Tibial nerve (tissue), 4 donors: ENCODE measurements at places on chromosomes 2 and 18. TPM values are rescaled to one million over a fixed set of nuclear protein-coding genes. Genes with fewer than 3 reads are reported as not detected.

GRCh38 chr2:216151313-216152025 lies 42.3 kb downstream of the XRCC5 start:
- DNase-seq, result no peak

DNA sequence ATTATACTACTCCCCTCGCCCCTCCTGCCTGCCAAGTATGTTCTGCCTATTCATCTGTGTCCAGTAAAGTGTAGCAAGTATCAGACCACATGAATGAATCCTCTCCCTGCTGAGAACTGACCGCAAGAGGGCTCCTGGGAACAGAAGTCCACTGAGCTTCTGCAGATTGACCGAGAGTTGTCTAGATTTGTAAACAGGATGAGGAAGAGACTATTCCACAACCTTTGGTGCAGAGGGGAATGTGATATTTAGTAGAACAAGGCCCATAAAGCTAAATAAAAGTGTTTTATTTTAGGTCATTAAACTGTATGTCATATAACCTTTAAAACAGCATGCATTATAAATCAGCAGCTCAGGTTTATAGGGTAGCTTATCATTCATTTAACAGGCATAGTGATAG lies 377.0 kb downstream of the DCC start:
- DNase-seq, result no peak

CLEC4F gene
- total RNA-seq, result not detected

DNA sequence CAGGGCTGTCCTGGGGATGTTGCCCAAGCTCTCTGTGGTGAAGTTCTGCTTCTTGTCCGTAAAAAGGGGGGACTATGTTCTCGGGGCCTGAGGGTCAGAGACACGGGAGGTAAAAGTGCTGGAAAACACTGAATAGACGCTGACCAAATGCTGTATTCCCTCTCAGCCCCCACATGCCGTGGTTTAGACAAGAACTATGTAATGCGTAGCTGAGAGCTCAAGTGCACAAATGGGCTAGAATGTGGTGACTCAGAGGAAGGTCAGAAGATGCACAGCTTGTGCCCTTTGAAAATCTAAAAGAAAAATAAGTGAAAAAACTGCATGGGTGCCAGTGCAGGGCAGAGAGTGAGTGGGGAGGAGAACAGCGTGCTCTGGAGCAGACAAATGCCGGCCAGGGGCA lies 80.3 kb upstream of the MAP4K4 start:
- DNase-seq, result no peak

- no peak for DNase-seq
Observed at GRCh38 chr2:148944536-148944935, 69.5 kb downstream of the KIF5C start.

- no peak for DNase-seq
Observed at GRCh38 chr2:85156153-85156552, 23.0 kb downstream of the TCF7L1 start.

KIAA2012 gene
- total RNA-seq, result not detected

GRCh38 chr2:73894877-73895276 lies 2.1 kb downstream of the ACTG2 start:
- no peak for DNase-seq

- DNase-seq, result no peak
Observed at GRCh38 chr2:94872676-94873361, 1.6 kb downstream of the TEKT4 start.

DNA sequence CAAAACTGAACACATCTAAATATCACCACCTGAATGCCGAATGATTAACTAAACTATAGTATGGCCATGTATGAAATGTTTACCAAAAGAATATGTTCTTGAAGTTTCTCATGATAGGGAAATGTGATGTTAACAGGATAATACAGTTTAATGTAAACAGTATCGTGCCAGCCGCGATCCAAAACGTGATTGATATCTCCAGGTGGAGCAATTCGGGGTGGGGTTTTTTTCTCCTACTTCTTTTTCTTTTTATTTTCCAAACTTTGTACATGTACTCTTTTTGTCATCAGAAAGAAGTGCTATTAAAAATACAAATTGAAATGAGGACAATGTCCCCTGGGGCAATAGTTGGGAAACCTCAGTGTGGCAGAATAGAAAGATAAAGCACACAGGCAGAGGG lies 4.0 kb upstream of the BIN1 start:
- DNase-seq, result no peak

TEX44 gene
- not detected for total RNA-seq

- DNase-seq, result no peak
Observed at GRCh38 chr2:102264952-102265351, 46.4 kb upstream of the IL1RL1 start.

- DNase-seq, result no peak
Observed at GRCh38 chr2:199261936-199262335, 195.8 kb downstream of the SATB2 start.

GRCh38 chr2:56754627-56755026 lies 570.8 kb downstream of the CCDC85A start:
- DNase-seq, result no peak

GRCh38 chr2:48562281-48562680 lies 32.3 kb downstream of the STON1 start:
- DNase-seq, result no peak

UGT1A8 gene
- total RNA-seq, result not detected

GRCh38 chr2:36975306-36975705 lies 9.0 kb upstream of the STRN start:
- no peak for DNase-seq

GAL3ST2 gene
- 0.21 TPM for total RNA-seq

ABCG8 gene
- not detected for total RNA-seq

UGT1A10 gene
- total RNA-seq, result not detected

DNA sequence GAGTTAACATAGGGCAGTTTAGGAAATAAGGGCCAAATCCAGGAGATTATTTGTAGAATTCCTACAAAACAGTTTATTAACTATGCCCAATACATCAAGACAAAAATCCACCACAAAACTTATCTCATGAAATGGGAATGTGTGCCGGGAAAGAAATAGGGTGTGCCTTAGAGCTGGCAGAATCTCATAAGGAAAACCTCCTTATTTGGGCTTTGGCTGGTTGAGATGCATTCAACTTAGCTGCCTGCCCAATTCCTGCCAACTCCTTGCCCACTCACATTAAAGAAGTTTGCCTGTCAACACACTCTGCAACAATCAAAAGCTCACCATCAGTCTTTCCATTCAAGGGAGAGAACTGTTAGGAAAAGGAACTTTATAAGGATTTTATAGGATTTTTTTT lies 500.6 kb downstream of the SATB2 start:
- no peak for DNase-seq

GRCh38 chr2:69601179-69601612 lies 42.3 kb downstream of the AAK1 start:
- DNase-seq, result no peak

KCNG2 gene
- total RNA-seq, result 0.78 TPM

STPG4 gene
- total RNA-seq, result 2.6 TPM
